A549 treated with dexamethasone at 1 μM for 4 hours (cell line): ENCODE measurements at places on chromosomes 2 and 18. TPM values are rescaled to one million over a fixed set of nuclear protein-coding genes. Genes with fewer than 3 reads are reported as not detected.

The HSBP1L1 gene
- total RNA-seq = 9.7 to 13.3 TPM (median 11.6 TPM) in 5 replicates

The OBSL1 gene
- 15.2 to 24.0 TPM (median 22.3 TPM) in 5 replicates for total RNA-seq

The SOCS6 gene
- total RNA-seq = 28.2 to 36.7 TPM (median 35.1 TPM) in 5 replicates

The DLX1 gene
- 2.3 to 2.9 TPM (median 2.6 TPM) in 5 replicates for total RNA-seq

The GLI2 gene
- 15.0 to 31.4 TPM (median 28.8 TPM) in 5 replicates for total RNA-seq

The IL36RN gene
- total RNA-seq = 0.03 to 0.12 TPM in 2 of 5 replicates, not detected in the others

The DNER gene
- total RNA-seq = 9.1 to 14.0 TPM (median 10.9 TPM) in 5 replicates

The SMYD1 gene
- total RNA-seq = not detected in 5 replicates

The KIAA2012 gene
- not detected in 5 replicates for total RNA-seq
